Naive thymus-derived CD4-positive, alpha-beta T cell (primary cell): ENCODE measurements at places on chromosomes 12 and 14. TPM values are rescaled to one million over a fixed set of nuclear protein-coding genes. Genes with fewer than 3 reads are reported as not detected.

DNA sequence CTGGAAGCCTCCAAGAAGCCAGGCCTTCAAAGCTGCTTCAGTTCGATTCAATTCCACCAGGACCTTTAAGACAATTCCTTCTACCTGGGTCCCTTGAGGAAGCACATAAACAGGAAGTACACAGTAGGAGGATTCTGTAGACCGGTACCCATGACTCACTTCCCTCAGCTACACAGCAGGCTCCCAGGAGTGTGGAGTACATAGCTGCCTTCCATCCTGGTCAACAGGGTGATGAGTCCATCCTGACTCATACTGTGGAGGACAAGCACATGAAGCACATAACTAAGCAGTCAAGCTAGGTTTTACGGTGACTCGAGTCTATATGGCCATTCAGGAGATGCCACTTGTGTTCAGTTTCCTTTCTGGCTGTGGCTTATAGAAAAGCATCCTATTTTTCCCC lies 197.6 kb upstream of the RBM19 start:
- no peak for DNase-seq
- H3K4me3 ChIP-seq: no peak overlapping the region
- no peaks in the 10 kb centered on the region for H3K4me1 ChIP-seq
- H3K27ac ChIP-seq: no peak overlapping the region

- H3K36me3 ChIP-seq: no peaks in the 10 kb centered on the region
- H3K4me1 ChIP-seq: peaks cover 5% of the 10 kb centered on the region
- H3K27ac ChIP-seq: no peak overlapping the region
- H3K4me3 ChIP-seq: no peak overlapping the region
- DNase-seq: no peak
- H3K27me3 ChIP-seq: no peaks in the 10 kb centered on the region
Observed at GRCh38 chr12:54387114-54387467, 2.6 kb upstream of the ZNF385A start.

DNA sequence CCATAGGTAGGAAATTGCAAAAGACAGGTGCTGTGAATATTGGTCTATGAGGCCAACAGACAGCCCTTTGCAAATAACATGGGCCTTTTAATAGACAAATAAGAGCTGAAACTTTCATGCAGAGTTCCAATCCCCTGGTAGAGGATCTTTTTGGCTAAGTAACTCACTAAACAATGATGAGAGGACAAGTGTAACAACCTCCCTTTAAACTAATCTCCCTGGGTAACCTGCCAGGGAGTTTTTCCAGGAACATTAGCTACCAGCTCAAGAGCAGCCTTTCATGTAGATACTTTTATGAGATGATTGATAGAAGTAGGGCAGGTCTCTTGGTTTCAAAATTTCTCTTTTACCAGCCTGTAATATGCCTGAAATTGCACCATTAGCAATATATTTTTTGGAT lies 13.8 kb upstream of the CACNA1C start:
- no peak overlapping the region for H3K27ac ChIP-seq
- no peaks in the 10 kb centered on the region for H3K27me3 ChIP-seq
- no peak for DNase-seq
- peaks cover 4% of the 10 kb centered on the region for H3K4me1 ChIP-seq

GRCh38 chr12:44519931-44520330 lies 356.2 kb downstream of the NELL2 start:
- H3K4me3 ChIP-seq: no peak overlapping the region
- no peak for DNase-seq
- no peaks in the 10 kb centered on the region for H3K4me1 ChIP-seq
- H3K27ac ChIP-seq: no peak overlapping the region
- peaks cover 15% of the 10 kb centered on the region for H3K36me3 ChIP-seq
- no peaks in the 10 kb centered on the region for H3K27me3 ChIP-seq

DNA sequence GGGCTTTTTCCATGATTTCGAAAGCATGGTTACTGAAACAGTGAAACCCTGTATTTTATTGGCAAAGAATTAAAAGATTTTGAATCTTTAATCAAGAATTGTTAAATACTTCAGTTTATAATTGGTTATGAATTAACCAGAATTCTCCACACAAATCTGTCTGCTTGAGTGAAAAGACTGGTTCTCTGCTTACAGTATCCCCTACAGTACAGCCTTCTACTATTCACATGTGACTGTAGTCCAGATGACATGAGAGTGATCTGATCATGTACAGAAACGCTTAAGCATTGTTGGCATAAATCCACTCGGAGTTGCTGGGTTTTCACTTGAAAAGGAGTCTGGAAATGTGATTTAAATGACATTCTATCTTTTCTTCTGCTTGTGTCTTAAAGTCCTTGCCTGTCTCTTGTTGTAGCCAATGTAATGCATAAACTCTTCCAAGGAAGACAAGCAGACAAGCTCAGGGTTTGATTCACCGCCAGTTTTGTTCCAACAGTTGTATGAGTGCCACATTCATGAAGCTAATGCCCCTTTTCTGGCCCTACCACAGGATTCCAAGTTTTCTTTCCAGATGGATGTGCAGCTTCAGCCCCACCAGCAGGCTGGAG lies 222.0 kb upstream of the LRIG3 start:
- H3K4me3 ChIP-seq: no peak overlapping the region
- no peaks in the 10 kb centered on the region for H3K27me3 ChIP-seq
- no peak overlapping the region for H3K27ac ChIP-seq
- H3K4me1 ChIP-seq: no peaks in the 10 kb centered on the region
- H3K36me3 ChIP-seq: no peaks in the 10 kb centered on the region

GRCh38 chr14:77599889-77600288 lies 16.5 kb downstream of the SPTLC2 start:
- no peak overlapping the region for H3K4me3 ChIP-seq
- H3K27ac ChIP-seq: peak overlapping the region; percentile 71
- peaks cover 17% of the 10 kb centered on the region for H3K4me1 ChIP-seq

The IL26 gene
- not detected for polyA plus RNA-seq

DNA sequence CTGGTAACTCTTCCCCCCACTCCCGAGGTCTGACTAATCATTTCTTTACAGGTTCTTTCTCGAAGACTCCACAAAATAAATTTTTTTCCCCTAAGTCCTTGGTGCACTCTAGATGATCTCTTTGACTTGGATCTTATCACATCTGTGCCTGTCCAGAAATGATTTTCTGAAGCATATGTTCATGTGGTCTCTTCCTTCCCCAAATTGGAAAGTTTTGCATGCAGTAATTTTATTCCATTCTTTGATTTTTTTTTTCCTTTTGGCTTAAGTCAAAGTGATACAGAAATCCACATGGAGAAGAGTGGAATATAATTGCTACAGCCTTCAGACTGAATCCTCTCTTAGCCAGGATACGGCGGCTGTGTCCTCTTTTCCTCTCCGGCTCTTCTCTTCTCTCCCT lies 213.3 kb downstream of the BMP4 start:
- H3K27ac ChIP-seq: no peak overlapping the region
- H3K4me1 ChIP-seq: no peaks in the 10 kb centered on the region
- H3K27me3 ChIP-seq: no peaks in the 10 kb centered on the region
- no peaks in the 10 kb centered on the region for H3K36me3 ChIP-seq
- no peak overlapping the region for H3K4me3 ChIP-seq

The AICDA gene
- not detected for polyA plus RNA-seq

- H3K36me3 ChIP-seq: no peaks in the 10 kb centered on the region
- no peaks in the 10 kb centered on the region for H3K27me3 ChIP-seq
- no peak overlapping the region for H3K27ac ChIP-seq
- H3K4me1 ChIP-seq: no peaks in the 10 kb centered on the region
- DNase-seq: no peak
Observed at GRCh38 chr14:53545217-53545616, 392.1 kb upstream of the DDHD1 start.

The TMTC1 gene
- not detected for polyA plus RNA-seq

- no peak overlapping the region for H3K4me3 ChIP-seq
- no peaks in the 10 kb centered on the region for H3K27me3 ChIP-seq
- H3K36me3 ChIP-seq: no peaks in the 10 kb centered on the region
- DNase-seq: no peak
- no peak overlapping the region for H3K27ac ChIP-seq
- H3K4me1 ChIP-seq: no peaks in the 10 kb centered on the region
Observed at GRCh38 chr14:29749327-29749726, 178.3 kb downstream of the PRKD1 start.

DNA sequence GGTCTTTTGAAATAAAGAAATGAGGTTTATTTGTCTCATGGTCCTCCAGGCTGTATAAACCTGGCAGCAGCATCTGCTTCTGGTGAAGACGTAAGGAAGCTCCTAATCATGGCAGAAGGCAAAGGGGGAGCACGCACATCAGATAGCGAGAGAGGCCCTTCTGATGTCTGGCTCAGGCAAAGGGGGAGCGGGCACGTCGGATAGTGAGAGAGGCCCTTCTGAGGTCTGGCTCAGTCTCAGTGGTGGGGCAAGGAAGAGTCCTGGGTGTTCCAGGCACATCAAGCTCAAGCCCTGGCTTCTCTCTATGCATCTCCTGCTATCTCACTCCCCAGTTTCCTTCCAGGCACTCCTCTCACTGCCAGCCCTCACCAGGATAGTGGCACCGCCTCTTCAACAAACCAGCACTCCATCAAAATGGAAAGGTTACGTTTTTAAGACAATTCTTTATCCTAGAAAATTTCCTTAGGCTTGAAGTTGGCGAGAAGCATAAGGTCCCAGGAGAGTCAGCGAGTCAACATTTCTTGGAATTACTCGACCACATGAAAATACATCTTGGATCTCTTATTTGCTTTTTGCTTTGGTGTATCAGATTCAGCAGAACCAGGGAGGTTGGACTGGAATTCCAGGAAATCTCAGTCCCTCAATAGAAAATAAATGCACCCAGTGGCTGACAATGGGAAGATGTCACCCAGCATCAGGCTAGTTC lies 189.6 kb upstream of the TMEM132C start:
- no peak overlapping the region for H3K27ac ChIP-seq
- H3K4me1 ChIP-seq: no peaks in the 10 kb centered on the region
- no peak for DNase-seq
- H3K36me3 ChIP-seq: no peaks in the 10 kb centered on the region

The MRPS35 gene
- 64.8 TPM for polyA plus RNA-seq

- peaks cover 25% of the 10 kb centered on the region for H3K36me3 ChIP-seq
- no peak for DNase-seq
- no peak overlapping the region for H3K27ac ChIP-seq
- H3K4me3 ChIP-seq: no peak overlapping the region
- H3K27me3 ChIP-seq: no peaks in the 10 kb centered on the region
- H3K4me1 ChIP-seq: no peaks in the 10 kb centered on the region
Observed at GRCh38 chr12:112997506-112997905, 19.2 kb downstream of the OAS2 start.

- H3K4me3 ChIP-seq: no peak overlapping the region
- no peaks in the 10 kb centered on the region for H3K4me1 ChIP-seq
- no peak for DNase-seq
- H3K27me3 ChIP-seq: no peaks in the 10 kb centered on the region
- H3K27ac ChIP-seq: no peak overlapping the region
- H3K36me3 ChIP-seq: no peaks in the 10 kb centered on the region
Observed at GRCh38 chr14:53880761-53881160, 75.9 kb downstream of the BMP4 start.

The CRIP1 gene
- polyA plus RNA-seq: 463 TPM

DNA sequence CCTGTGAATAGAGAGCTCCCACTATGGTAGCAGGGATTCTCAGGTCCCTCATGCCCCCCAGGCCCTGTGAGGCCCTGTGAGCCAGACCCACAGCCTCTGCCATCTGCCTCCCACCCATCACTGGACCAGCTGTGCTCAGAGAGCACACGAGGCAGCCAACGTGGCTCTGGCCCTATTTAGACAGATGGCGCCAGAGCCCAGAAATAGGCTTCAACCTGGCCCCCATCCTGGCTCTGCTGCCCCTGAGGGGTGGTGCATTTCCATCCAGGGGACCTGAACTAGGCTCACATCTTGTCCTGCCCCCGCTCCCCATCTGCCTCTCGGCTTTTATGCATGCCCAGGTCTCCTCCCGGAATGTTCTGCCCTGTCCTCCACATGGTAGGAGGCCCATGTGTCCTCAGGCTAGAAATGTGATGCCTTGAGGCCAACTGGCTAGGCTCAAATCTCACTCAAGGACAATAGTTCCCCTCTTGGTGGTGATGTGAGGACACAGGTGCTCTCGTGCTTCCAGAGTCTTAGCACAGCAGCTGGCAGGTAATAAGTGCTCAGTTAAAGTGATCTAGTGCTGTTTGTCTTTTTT lies 18.9 kb downstream of the TMEM63C start:
- DNase-seq: no peak
- H3K4me1 ChIP-seq: no peaks in the 10 kb centered on the region
- H3K4me3 ChIP-seq: no peak overlapping the region
- no peak overlapping the region for H3K27ac ChIP-seq

The PLEKHG3 gene
- 0.44 TPM for polyA plus RNA-seq

GRCh38 chr12:29957835-29958234 lies 174.1 kb upstream of the TMTC1 start:
- H3K36me3 ChIP-seq: no peaks in the 10 kb centered on the region
- no peak overlapping the region for H3K27ac ChIP-seq

GRCh38 chr12:6559500-6559899 lies 3.7 kb upstream of the IFFO1 start:
- no peaks in the 10 kb centered on the region for H3K27me3 ChIP-seq
- no peak for DNase-seq
- peaks cover 14% of the 10 kb centered on the region for H3K4me1 ChIP-seq

DNA sequence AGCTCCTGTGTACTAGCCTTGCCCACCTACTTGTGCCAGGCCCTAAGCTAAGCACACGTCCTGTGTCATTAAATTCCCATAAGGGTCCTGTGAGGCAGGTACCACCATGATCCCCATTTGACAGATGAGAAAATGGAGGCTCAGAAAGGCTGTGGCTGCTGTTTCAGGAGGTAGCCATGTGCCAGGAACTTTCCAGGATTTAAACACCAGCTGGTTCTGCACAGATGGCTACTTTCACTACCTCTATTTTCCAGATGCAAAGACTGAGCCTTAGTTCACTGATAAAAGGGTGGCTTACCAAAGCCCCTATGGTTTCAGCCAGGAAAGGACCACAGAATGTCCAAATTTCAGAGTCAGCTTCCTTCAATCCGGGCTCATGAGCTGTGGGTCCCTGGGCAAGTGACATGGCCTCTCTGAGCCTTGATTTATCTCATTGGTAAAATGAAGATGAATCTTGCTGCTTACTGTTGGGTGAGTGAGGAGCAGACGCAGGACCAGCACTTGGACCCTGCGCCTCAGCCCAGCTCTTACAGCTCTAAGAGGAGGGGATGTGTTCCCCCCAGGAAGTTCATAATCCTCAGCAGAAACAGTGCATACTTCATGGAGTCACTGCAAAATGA lies 23.5 kb downstream of the CMKLR1 start:
- peaks cover 16% of the 10 kb centered on the region for H3K4me1 ChIP-seq
- no peak overlapping the region for H3K27ac ChIP-seq
- H3K4me3 ChIP-seq: no peak overlapping the region
- no peaks in the 10 kb centered on the region for H3K27me3 ChIP-seq
- H3K36me3 ChIP-seq: no peaks in the 10 kb centered on the region

GRCh38 chr12:119603767-119604166 lies 10.2 kb downstream of the TMEM233 start:
- H3K4me3 ChIP-seq: no peak overlapping the region
- no peaks in the 10 kb centered on the region for H3K27me3 ChIP-seq
- DNase-seq: no peak
- H3K36me3 ChIP-seq: no peaks in the 10 kb centered on the region
- no peaks in the 10 kb centered on the region for H3K4me1 ChIP-seq
- no peak overlapping the region for H3K27ac ChIP-seq

GRCh38 chr12:120468821-120469449 lies 613 bp downstream of the SRSF9 start:
- peak overlapping the region; percentile 86 for H3K27ac ChIP-seq
- no peak for DNase-seq
- peaks cover 4% of the 10 kb centered on the region for H3K4me1 ChIP-seq
- peak overlapping the region; percentile 78 for H3K4me3 ChIP-seq
